ENCODE measurements at places on chromosomes 4 and X. TPM values are rescaled to one million over a fixed set of nuclear protein-coding genes. Genes with fewer than 3 reads are reported as not detected.

GRCh38 chr4:135408109-135408508 lies 1206.5 kb upstream of the PABPC4L start:
- DNase-seq, result no peak

- DNase-seq, result peak; percentile 21
These were observed 155.7 kb upstream of the SLIT2 start for GRCh38 chr4:20095805-20096541.

DNA sequence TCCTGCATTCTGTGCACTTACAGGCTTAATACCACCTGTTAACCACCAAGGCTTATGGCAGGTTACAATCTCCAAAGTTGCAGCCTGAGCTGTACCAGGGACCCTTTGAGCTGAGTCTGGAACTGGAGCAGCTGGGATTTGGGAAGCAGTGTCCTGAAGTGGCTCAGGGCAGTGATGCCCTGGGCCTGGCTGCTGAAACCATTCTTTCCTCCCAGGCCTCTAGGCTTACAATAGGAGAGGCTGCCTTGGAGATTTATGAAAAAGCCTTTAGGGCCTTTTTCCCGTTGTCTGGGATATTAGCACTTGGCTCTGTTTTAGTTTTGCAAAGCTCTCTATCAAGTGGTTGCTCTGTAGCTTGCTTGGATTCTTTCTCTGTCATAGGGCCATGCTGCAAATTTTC lies 154.3 kb upstream of the CASK start:
- no peak for DNase-seq

DNA sequence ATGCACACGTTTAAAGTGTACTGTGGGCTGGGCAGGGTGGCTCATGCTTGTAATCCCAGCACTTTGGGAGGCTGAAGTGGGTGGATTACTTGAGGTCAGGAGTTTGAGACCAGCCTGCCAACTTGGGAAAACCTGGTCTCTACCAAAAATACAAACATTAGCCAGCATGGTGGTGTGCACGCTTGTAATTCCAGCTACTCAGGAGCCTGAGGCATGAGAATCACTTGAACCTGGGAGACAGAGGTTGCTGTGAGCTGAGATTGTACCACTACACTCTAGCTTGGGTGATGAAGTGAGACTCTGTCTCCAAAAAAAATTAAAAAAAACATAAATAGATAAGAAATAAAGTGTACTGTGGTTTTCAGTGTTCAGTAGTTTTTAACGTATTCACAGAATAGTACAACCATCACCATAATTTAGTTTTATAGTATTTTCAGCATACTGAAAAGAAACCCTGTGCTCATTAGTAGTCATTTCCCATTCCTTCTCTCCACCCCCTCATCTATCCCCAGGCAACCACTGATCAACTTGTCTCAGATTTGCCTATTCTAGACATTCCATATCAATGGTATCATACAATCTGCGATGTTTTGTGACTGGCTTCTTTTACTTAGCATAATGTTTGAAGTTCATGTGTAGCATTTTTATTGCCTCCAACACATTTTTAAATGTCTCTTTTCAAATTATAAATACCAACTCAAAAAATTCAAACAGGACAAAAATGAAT lies 19.1 kb downstream of the SLAIN2 start:
- DNase-seq, result peak; percentile 90

- DNase-seq, result no peak
These were observed 32.0 kb upstream of the MMAA start for GRCh38 chr4:145587088-145587754.

The NEUROG2 gene
- not detected for total RNA-seq

- peak; percentile 49 for DNase-seq
These were observed 107.0 kb downstream of the REPS2 start for GRCh38 chrX:17053502-17053901.

DNA sequence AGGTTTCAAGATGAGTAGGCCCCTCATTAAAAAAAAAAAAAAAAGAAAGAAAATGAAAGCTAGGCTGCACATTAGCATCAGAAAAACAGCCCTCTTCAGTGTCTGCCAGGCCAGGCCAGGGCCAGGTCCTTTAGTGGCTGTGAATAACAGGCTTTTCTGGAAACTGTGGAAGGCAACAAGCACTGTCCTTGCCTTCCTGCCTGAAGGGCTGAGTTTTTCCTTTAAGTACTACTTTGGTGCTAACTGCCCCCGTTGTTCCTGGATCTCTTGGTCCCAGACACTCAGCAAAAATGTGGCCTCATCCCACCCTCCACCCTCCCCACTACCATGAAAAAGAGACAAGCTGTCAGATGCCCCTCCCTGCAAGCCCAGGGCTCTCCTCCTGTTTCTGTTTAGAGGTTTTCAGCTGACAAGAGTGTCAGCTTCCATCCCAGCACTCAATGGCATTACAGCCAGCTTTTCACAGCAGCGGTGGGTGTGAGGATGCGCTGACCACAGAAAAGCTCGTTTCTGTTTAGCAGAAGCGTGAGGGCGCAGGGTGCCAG lies 174.2 kb downstream of the NHS start:
- DNase-seq, result no peak
